Right renal cortex interstitium (tissue), 3 donors: ENCODE measurements at places on chromosomes 5 and 9.

GRCh38 chr5:109335114-109335513, 74.7 kb downstream of the PJA2 start:
- DNase-seq, result no peak

GRCh38 chr5:57495285-57496086, 12.9 kb upstream of the ACTBL2 start:
- DNase-seq, result no peak

DNA sequence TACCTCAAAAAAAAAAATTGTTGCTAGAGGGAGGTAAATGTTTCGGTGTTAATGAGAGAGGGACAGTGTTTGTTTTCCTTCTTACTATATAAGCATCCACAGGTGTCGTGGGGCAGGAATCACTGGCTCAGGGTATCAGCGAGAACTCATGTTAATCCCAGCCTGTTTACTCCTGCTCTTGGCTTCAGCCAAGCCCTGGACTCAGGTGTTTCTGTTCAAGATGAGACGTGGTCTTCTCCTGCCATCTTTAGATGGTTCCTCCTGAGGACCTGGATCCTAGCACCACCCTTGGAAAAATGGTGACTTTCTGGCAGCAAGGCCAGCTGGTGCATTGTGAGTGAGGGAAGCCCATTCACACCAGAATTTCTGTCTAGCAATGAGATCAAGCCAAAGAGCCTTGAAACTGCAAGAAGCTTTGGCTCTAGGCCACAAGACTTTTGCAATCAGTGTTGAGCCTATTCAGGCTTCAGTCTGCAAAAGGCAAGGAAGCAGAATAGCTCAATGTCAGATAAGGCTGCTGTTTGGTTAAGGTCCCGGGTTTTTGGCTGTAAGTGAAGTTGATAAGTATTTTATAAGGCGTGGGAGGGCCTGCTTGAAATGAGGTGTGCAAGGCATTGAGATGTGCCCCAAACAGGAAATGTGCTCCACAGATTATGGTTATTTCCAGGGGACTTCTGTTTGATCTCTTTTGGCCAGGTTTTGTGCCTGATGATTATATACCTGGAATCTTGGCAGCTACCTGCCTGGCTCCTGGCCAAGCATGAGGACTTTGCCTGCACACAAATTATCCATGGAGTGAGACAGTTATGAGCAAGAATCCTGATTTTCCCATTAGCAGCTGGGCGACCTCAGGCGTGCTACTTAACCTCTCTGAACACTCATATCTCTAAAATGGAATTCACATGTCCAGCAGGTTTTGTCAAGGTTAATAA, 99.8 kb downstream of the TENT4A start:
- DNase-seq, result no peak

DNA sequence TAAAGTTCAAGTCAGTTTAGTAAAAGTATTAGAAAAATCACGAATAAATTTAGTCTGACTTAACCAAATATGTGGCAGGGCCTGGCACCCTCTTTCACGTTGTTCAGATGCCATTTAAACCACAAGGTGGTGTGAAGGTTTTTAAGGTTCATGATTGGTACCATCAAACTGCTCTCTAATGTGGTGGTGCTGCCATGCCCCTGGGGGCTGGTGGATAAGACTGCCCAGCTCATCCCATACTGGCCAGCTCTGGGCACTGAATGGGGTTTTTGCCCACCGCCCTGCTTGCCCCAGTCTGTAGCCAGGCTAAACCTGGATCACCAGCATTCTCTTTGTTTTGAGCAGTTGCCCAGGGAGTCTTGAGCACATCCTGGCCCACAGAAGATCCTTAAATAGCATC, 159.3 kb downstream of the GABBR2 start:
- DNase-seq, result no peak

- no peak for DNase-seq
These were observed 78.5 kb downstream of the HMHB1 start for GRCh38 chr5:143890487-143890886.

- no peak for DNase-seq
These were observed 1041.2 kb downstream of the DTWD2 start for GRCh38 chr5:117947121-117947520.

DNA sequence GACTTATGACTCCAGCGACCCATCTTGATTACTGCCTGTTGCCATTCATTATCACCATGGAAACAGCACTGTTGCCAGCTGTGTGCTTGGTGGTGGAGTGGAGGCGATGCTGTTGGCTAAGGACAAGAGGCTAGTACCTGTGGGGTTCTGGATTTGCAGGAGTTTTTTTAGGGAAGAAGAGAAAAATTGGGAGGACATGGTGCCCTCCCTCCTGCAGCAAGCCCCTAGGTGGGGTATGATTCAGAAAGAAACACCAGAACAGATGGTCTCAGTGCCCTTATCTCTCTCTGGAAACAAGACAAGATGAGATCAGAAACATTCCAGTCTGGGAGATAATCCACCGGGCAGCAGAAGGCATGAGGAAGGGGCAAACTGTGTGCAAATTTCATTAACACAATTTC, 87.8 kb upstream of the TLR4 start:
- no peak for DNase-seq

- no peak for DNase-seq
These were observed 22.5 kb downstream of the FGD3 start for GRCh38 chr9:92969516-92970466.

DNA sequence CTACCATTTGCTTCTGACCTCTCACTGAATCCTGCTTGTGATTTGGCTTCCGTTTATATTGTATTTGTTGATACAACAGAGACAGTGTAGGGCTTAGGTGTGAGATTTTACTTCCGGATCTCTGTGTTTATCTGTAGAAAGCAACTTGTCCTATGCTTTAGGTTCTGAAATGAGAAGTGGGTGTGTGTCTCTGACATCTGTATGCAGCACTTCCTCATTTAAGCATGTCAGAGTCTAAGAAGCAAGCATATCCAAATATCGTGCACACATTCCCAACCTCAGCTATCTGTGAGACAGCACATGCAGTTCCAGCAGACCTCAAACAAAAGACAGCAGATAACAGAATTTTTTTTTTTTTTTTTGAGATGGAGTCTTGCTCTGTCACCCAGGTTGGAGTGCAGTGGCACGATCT, 16.3 kb downstream of the KLF9 start:
- DNase-seq, result no peak

DNA sequence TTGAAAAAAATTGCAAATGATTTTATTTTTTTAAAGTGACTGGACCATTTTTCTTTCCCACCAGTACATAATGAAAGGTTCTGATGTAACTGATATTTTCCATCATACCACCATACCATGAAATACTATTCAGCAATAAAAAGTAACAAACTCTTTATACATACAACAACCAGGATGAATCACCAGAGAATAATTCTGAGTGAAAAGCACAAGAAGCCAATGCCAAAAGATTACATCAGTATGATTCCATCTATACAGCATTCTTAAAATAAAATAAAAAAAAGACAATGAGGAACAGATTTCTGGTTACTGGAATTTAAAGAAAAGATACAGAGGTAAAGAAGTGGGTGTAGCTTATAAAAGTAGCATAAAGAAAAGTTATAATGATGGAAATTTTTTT, 423.7 kb upstream of the ST8SIA4 start:
- no peak for DNase-seq
